ENCODE measurements at places on chromosomes 13 and 19.

DNA sequence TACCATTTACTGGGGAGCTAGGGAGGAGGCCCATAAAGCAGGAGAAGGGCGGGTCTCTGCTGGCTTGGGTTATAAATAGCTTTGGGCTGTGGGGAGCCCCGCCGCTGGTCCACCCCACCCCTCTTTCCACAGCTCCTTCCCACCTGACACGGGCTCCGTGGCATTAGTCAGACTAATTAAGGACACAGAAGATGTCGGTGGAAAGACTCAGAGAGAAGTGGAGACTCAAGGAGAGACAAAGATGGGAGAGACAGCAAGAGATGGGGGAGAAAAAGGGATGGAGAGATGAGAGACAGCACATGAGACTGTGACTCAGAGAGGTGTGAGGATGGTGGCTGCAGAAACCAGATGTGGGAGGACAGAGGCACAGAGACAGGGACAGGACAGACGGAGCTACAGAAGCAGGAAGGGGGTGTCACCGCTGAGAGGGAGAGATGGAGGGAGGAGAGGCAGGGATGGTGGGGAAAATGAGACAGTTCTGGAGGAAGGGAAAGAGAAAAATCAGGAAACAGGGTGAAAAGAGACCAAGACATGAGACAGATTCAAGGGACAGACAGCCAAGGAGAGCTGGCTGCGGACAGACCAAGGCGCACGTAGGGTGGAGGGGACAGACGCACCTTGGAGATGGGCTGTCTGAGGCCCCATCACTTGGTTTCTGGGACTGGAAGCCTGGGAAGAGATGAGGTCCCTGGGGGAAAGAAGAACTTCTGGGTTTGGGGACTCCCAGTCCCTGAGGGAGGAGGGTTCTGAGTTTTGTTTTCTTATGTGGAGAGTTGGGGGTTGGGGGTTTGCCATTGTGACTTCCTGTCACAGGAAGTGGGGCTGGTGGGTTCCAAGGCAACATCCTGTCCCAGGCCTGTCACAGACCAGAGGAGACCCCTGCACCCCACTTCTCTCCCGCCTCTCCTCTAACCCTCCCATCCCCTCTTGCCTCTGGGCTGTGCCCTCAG lies 4.1 kb downstream of the ARHGEF1 start:
- DNase-seq, result peak; percentile 73

- DNase-seq, result no peak
Observed at GRCh38 chr13:110664673-110665072, 41.2 kb downstream of the CARS2 start.

DNA sequence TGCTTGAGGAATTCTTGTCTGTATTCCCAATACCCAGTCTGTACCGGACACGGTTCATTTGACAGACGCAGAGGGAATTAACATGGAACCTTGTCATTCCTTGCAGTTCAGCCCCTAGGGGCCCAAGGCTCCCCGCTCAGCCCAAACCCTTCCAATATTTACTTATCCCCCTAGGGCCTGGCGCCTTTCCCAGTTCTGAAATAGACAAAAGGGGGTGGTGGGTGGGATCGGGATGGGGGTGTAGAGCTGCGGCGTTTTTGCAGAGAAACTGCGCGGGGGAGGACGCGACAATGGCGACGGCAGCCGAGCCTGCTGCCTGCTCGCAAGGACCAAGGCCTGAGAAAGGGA lies 583 bp downstream of the AKAP8L start:
- DNase-seq, result no peak

GRCh38 chr13:27171244-27171826 lies at the start of gene USP12:
USP12 (minus strand) TSS chr13:27171811; CDS start chr13:27171639, 172 bp downstream.
- DNase-seq, result peak; percentile 32

DNA sequence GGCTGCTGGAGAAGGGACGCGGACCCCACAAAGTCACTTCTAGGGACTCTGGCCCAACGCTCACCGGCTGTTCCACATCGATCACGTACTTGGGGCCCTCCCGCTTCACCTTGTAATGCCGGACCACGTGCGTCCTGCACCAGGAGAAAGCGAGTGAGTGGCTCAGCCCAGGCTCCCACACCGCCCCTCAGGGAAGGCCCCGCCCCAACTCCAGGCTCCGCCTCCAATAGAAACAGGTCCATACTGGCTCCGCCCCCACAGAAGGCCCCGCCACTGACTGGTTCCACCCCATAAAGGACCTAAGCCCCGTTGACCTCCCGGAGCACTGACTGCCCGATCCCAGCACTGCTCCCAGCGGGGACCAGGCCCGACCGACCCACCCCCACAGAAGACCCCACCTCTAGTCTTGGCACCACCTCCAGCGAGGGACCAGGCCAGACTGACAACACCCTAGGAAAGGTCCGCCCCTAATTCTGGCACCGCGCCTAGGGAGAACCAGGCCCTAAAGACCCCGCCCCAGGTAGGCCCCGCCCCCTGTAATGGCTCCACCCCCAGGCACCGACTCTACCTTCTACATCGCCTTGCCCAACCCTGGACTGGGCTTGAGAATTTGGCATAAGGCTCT lies 11.3 kb downstream of the STAP2 start:
- peak; percentile 66 for DNase-seq

DNA sequence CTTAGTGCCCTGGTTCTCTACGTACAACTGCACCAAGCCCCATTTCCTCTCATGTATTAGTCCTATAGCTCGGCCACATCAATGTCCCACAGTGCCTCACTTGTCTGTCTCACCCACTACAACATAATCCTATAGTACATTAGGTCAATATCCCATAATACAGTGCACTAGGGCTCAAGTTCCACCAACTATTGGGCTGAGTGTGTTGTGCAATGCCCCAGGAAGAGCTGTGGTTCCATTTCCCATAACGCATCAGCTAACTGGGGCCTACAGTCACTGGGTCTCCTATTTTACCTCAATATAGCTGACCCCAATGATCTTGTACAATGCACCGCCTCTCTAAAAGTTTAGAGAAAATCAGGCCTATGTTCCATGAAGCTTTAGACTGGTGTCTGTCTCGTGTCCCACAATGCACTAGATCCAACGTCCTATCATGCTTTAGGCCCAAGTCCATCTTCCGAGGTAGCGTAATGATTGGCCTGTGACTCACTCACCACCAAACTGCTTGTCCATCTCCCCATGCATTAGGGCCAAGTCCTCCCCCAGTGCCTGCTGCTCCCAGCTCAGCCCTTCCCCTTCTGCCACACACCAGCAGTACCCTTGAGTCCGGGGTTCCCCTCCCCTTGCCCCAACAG lies 21.8 kb downstream of the TSKS start:
- no peak for DNase-seq

- no peak for DNase-seq
Observed at GRCh38 chr13:108368250-108368905, 98.9 kb downstream of the TNFSF13B start.

DNA sequence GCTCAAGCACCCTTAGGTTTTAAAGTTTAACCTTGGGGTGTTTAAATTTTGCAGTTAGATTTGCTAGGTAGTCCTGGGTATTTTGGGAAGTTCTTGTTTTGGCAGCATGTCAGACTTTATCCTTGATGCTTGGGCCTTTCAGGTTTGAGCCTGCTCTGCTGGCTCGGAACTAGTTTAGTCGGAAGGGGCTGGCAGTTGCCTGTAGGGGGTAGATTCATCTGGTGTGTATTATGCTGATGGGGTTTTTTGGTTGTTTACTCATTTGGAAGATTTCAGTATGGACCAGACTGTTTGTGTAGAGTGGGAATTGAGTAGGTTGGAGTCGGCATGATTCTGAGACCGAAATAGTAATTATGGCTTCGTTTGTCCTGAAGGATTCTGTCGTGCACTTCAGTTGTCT lies 15.1 kb downstream of the ILF3 start:
- no peak for DNase-seq

GRCh38 chr13:46278474-46278873 lies 66.7 kb downstream of the LRRC63 start:
- DNase-seq, result no peak

GRCh38 chr19:3528539-3529211 lies 10.3 kb upstream of the TEKTIP1 start:
- DNase-seq, result no peak

DNA sequence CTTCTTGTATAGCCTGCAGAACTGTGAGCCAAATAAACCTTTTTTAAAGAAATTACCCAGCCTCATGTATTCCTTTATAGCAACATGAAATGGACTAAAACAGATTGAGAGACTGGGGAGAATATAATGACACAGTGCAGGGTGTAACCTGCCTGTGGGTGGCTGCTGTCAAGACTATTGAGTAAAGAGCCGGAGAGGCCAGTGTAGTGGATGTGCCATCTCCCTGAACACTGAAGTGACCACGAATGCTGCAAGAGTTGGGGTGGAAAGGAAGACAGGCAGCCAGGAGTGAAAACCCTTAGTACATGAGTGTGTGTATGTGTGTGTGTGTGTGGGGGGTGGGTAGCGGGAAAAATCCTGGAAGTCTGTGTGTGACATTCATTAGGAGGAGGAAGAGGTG lies 55.2 kb upstream of the FLT1 start:
- DNase-seq, result no peak

GRCh38 chr19:19582471-19582870 lies 36.0 kb downstream of the PBX4 start:
- DNase-seq, result no peak

- no peak for DNase-seq
Observed at GRCh38 chr19:32018014-32018413, 327.4 kb upstream of the ZNF507 start.

GRCh38 chr13:88461272-88462009 lies 790.3 kb downstream of the SLITRK5 start:
- DNase-seq, result no peak

DNA sequence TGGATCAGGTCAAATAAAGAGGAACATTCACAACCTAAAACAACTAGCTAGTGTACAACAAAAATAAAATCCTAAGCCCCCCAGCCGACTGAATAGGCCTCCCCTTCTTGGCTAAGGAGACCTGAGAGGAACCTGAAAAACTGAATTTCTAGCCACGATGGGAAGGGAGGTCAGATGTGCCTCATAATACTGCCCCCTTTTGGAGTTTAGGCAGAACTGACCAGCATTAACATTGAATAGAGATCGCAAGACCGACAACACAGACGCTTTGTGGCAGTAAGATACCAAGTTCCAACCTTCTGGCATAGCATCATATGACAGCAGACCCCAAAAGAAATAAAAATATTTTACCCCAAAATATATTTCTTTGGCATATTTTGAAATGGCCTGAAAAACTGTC lies 15.9 kb downstream of the CBY2 start:
- DNase-seq, result no peak

Data from T-helper 2 cell treated with Interferon-gamma antibody and Interleukin-4, amounts not matched to agents 5 μg/mL and 100 μg/mL, for 36 hours (primary cell).